ENCODE measurements at places on chromosomes 4 and X.

- no peak for DNase-seq
Observed at GRCh38 chr4:113837397-113837796, 75.9 kb upstream of the CAMK2D start.

DNA sequence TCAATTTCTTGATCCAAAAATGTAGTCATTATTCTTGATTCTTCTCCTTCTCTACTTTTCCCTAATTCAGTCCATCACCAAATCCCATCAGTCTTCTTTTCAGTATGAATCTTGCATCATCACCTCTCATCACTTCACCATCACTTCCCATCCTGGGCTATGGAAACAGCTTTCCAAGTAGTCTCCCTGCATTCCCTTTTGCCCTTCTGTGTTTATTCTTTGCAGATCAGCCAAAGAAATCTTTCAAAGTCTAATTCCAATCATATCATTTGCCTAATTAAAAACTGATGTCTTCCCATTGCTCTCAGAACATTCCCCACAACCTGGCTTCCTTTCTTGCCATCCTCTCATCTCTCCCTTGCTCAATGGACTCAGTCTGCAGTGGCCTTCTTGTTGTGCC lies 201.7 kb upstream of the ADAMTS3 start:
- DNase-seq = no peak

- no peak for DNase-seq
Observed at GRCh38 chr4:159284113-159284512, 181.2 kb downstream of the RAPGEF2 start.

- DNase-seq = no peak
Observed at GRCh38 chrX:121008920-121009319, 23.4 kb upstream of the CT47A1 start.

- DNase-seq = no peak
Observed at GRCh38 chrX:2314831-2315365, 185.9 kb downstream of the DHRSX start.

GRCh38 chrX:68261060-68261672 lies 172.1 kb downstream of the OPHN1 start:
- DNase-seq = peak; percentile 25

DNA sequence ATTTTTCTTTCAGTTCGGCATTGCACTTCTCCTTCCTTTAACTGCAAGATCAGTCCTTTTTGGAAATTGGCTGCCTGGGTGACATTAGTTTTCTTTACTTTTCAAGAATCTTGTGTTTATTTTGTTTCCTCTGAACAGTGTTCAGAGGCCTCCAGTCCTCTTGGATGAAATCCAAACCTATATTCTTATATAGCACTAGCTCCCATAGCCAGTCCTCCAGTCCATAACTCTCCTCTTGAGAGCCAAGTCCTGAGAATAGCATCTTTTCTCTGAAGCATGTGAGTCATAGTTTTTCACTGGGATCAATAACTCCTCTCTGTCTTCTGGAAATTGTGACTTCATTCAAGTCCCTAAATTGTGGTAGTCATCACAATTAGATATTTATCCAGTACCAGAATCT lies 357.5 kb downstream of the RAPGEF2 start:
- DNase-seq = no peak

DNA sequence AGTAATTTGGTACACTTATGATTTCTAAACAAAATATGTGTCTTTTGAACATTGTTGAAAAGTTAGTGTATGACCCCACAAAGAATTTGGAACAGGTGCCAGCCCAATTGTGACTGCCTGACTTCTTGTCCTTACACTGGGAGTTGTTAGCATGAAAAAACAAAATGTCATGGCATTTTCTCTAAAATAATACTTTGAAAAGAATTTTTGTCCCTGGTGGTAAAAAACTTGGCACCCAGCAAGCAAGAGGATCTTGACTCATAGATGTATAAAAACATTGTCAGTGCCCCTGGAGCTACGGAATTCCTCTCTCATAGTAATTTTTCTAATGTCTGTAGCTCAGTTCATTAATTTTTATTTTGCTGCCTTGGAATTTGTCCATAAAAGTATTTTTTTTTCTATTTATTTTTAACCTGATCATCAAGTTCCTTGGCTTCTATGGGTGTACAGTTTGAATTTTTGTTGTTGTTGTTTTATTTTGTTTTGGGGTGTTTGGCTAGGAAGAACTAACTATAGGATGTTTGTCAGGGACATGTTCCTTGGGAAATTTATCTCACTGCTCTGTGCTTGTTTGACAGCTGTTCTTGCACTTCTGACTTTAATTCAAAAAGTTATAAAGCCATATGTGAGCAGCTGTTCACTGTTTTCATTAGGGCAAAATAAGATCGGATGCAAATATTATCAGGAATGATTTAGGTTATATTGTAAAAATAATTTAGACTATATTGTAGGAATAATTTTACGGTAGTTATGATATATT lies 95.4 kb upstream of the NUDT6 start:
- peak; percentile 24 for DNase-seq

GRCh38 chr4:118587116-118587831 lies 97.9 kb upstream of the METTL14 start:
- no peak for DNase-seq

- DNase-seq = no peak
Observed at GRCh38 chrX:48509619-48510018, 827 bp downstream of the PORCN start.

DNA sequence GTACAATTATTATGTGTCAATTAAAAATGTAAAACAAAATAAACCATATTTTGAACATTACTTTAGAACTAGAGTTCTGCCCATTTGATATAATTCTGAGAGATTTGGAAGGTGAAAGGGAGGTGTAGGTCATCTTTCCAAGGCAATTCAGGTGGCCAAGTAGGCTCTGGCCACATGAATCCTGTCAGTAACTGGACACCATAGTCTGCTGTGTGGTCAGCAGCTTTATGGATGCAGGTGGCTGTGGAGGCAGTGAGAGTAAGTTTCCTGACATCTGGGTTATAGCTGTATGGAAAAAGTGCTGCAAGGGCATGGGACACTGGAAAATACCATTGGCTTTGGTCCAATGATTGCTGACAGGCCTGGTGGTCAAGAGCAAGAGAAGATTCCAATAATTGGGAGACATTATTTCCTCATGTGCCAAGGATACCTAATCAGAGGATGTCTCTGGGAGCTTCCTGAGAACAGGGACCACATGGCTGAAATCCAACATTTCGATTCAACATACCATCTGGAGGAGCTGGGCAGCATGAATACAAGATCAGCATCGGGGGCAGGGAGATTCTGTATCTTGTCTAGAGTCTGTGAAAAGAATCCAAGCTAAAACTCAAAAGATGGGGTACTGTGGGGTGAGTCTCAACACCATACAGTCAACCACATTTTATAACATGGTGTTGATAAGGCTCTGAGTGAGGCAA lies 523.1 kb downstream of the MID1IP1 start:
- no peak for DNase-seq

GRCh38 chrX:80550722-80551121 lies 130.5 kb downstream of the TENT5D start:
- DNase-seq = no peak

DNA sequence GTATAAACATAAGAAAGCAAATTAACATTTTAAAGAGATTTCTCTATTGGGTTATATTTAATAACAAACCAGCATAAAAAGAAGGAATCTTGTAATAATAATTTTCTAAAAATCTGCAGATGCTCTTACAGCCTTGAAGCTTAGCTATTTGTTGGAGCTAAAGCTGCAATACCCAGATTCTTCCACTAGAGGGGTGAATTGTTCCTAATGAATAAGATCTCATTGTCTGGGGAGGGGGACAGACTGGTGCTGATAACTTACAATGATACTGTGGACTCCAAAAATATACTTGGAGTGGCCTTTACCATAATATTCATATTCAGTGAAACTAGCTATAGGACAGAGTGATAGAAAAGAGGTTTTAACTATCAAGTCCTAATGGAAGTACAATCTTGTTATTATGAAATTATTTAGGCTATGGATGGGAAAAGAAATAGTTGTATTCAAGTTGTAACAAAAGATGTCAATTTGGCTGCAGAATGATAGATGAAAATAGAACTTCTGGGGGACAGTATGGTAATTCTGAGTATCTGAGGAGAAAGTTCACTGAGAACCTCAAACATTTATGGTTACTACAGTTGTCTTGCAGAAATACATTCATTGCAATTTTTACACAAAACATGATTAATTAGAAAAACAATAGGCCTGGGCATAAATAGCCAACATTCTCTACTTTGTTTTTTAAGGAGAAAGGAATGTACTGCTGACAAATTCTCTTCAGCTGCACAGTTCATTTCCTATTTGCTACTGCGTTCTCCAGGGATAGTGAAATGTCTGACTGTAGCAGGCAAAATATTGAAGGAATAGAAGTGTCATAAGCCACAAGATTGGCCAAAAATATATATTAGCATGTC lies 443.3 kb downstream of the GBA3 start:
- DNase-seq = no peak
